ENCODE measurements at places on chromosomes 6 and 20. TPM values are rescaled to one million over a fixed set of nuclear protein-coding genes. Genes with fewer than 3 reads are reported as not detected.
A peak's percentile ranks its signal among the peaks of the same experiment; 100 is the strongest.

- DNase-seq, result no peak
Measured at GRCh38 chr6:138440758-138441357, 36.8 kb downstream of the HEBP2 start.

GRCh38 chr20:12698817-12699216, 310.0 kb upstream of the SPTLC3 start:
- no peak for DNase-seq

DNA sequence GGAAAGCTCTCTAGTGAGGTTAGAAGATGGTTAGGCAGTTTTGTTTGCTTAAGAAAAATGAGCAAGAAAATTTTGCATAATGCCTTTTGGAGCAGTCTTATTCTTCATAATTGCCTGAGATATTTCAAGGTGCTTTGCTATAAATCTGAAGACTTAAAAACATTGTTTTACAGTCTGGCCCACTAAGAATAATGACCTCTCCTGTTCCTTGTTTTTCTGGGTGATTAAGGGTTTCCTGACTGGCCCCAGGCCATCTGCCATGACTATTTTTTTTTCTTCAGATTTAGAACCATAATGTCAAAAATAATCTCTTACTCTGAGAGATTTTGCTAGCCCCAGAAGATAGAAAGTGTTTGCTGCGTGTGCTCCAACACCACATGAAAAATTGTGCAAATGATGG, 72.3 kb upstream of the CENPW start:
- peak; percentile 40 for DNase-seq

The KCNK5 gene
- not detected for total RNA-seq

The RUNX2 gene
- not detected for total RNA-seq

- DNase-seq, result no peak
Measured at GRCh38 chr6:19757036-19757435, 80.1 kb upstream of the ID4 start.

GRCh38 chr6:19121521-19121920, 715.6 kb upstream of the ID4 start:
- DNase-seq, result no peak

DNA sequence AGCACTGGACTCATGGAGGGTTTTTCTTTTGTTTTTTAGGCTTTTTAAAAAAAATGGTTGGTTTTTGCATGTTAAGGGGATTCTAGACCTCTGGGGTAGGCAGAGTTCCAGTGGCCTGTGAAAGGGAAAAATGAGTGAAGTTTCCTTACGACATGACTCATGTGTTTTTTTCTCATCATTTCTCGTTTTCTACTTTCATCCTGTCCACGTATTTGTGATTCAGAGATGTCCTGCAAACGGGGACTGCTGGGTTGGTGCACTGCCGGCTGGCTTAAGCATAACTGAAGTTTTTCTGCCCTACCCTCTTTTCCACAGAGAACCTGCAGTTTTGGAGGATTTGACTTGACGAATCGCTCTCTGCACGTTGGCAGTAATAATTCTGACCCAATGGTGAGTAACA, 182.3 kb downstream of the SASH1 start:
- peak; percentile 40 for DNase-seq

GRCh38 chr20:34987288-34988190, 31.9 kb downstream of the MYH7B start:
- DNase-seq, result no peak

The ANKRD6 gene
- 4.7 TPM for total RNA-seq

The PTK6 gene
- 0.13 TPM for total RNA-seq

DNA sequence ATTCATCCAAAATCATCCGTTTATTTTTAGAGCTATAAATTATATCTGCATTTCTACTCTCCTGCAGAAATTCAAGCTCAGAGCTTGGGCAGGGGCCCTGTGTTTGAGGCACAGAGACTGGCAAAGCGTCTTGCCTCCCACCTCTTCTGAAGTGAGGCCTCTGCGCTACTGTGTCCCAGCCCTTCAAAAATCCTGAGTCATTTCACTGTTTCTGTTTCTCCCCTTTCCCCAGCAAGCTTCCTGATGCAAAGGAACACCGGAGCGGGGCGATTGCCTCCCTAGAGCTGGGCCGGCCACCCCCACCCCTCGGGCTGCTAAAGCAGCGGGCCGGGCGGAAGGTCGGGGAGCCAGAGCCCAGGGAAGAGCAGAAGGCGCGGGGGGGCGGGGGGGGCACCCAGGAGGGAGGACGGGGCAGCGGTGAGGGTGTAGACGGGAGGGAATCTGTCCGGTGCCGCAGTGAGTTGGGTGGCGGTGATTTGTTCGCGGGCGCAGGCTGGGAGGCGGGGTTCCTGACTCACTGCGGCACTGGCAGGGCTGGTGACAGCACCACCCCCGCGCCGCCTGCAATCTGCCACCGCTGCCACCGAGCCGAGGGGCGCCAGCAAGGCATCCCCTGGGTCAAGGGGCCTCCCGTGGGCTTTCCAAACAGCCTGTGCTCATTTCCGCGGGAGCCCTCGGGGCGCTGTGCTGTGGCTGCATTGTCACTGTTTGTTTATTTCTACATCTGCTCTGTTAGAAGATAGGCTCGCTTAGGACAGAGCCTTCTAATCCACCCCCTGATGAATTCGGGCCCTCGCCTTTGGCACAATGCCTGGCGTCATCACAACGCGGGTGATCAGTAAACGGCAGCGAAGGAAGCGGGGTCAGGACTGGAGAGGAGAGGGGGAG, 46.5 kb upstream of the SNAP25 start:
- DNase-seq, result no peak

GRCh38 chr6:37127961-37128862, 41.7 kb upstream of the PIM1 start:
- DNase-seq, result no peak

DNA sequence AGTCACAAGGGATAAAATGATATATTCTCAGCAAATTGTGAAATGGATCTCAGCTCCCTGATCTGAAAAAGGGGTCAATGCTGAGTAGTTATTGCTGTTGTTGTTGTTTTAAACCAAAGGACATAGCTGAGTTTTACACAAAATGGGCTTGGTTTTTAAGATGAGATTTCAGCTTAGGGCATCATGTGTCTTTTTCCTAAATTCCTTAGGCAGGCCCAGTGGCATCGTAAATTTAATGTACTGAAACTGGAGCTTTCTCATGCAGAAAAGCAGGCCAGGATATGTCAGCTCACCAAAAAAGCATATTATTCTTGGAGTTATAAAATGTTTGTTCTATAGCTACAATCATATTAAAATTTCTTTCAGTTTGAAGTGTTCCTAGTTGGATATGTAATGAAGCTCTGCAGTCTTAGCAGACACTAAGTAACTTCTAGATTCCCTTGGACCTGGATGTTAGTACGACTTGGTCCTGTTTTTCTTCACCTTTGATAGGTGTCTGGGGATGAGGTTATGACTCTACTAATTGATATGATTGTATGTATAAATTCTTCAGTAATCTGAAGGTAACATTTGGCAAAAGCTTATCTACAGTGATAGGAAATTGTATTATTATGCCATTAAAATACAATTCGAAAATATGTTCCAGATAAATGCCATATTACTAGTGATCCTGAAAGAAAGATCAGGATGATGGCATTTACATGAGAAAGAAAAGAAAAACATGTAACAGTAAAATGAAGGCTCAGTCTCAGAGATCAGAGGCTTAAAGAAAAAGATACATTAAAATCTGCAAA, 663.3 kb downstream of the RFPL4B start:
- DNase-seq, result no peak

The DEFB123 gene
- not detected for total RNA-seq

DNA sequence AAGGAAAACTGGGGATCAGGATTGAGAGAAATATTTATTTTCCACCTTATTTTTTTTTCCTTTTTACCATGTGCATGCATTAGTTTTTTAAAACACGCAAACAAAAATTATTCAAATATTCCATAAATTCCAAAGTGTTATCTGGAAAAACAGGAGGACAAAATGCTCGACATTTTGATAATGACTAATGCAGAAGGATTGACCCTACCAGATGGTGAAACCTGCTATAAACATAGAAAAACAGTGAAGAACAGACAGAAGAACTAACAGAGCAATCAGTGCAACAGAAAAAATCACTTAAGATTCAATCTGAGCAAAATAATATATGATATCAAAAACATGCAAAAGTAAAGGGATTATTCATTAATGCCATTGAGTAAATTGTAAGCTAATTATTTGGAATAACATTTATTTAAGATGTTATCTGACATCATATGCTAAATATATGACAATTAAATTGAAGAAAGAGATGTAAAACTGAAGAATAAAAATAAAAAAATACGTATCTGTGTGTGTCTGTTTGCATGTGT, 218.4 kb downstream of the LMBRD1 start:
- no peak for DNase-seq

DNA sequence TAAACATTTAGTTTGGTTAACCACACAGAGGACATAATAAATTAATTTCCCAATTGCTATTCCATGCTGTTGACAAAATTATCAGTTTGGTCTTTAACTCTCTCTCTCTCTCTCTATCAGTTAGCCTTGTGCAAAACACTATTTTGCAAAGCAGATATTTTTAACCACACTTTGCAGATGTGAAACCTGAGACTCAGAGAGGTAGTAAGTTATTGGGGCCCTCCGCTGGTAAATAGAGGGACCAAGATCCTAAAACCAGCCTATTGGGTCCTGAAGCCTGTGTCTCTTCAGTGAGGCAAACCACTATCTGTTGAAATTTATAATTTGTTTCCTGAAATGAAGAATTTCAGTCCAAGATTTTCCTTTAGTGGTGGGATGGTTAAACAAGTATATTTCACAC, 231.0 kb downstream of the SOD2 start:
- no peak for DNase-seq

DNA sequence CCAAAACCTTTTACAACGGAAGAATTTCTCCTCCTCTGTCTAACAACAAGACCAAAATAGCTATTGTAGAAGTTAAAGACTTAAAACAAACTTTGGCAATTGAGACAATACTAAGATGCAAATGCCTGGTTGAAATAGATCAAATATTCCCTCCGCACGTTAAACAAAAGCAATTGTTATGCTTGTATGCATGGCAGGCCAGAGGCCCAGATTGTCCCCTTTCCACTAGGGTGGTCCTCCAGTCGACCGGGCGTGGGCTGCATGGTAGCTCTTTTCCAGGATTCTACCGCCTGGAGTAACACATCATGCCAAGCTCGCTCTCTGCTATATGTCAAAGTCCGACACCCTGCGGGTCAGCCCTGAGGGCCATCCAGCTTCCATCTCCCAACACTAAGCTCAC, 234.7 kb downstream of the RNGTT start:
- DNase-seq, result no peak

DNA sequence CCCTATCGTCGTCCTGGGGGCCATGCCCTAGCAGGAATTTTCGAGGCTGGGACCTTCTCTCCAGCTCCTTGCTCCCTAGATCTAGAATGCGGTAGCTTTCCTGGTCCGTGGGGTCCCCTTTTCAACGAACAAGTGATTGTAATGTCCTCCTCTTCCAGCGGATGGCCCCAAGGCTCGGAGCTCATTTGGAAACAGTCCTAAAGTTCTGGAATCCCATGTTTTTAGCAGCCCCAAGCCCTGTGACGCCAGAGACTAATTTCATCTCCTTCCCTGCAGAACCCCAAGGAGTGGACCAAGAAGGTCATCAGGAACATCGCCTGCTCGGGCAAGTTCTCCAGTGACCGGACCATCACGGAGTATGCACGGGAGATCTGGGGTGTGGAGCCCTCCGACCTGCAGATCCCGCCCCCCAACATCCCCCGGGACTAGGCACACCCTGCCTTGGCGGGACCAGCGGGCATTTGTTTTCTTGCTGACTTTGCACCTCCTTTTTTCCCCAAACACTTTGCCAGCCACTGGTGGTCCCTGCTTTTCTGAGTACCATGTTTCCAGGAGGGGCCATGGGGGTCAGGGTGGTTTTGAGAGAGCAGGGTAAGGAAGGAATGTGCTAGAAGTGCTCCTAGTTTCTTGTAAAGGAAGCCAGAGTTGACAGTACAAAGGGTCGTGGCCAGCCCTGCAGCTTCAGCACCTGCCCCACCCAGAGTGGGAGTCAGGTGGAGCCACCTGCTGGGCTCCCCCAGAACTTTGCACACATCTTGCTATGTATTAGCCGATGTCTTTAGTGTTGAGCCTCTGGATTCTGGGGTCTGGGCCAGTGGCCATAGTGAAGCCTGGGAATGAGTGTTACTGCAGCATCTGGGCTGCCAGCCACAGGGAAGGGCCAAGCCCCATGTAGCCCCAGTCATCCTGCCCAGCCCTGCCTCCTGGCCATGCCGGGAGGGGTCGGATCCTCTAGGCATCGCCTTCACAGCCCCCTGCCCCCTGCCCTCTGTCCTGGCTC, 48.5 kb downstream of the PYGB start:
- no peak for DNase-seq

The MARCKS gene
- 171 TPM for total RNA-seq

The UNC5CL gene
- 0.07 TPM for total RNA-seq

DNA sequence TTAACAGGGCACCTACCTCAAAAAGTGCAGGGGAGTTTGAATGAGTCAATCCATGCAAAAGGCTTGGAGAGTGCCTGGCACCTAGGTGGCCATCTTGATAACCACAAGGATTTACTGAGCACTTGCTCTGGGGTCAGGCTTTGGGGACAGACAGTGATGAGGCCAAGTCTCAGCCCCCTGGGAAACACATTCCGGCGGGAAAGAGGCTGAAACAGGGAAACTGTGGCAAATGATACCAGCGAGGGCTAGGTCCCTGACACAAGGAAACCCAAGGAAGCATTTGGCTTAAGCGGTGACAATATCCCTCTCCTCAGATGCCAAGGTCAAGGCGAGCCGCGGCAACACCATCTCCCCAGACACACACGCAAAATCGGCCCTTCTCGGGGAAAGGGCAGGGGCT, 527 bp upstream of the DOK5 start:
- DNase-seq, result no peak

All from pulmonary artery endothelial cell (primary cell).